AG09309 (cell line): ENCODE measurements at places on chromosomes 1 and 21.

- no peak for DNase-seq
Measured at GRCh38 chr1:36475910-36476604, 6.7 kb downstream of the CSF3R start.

- no peak for DNase-seq
Measured at GRCh38 chr1:112033439-112034120, 44.1 kb upstream of the KCND3 start.

DNA sequence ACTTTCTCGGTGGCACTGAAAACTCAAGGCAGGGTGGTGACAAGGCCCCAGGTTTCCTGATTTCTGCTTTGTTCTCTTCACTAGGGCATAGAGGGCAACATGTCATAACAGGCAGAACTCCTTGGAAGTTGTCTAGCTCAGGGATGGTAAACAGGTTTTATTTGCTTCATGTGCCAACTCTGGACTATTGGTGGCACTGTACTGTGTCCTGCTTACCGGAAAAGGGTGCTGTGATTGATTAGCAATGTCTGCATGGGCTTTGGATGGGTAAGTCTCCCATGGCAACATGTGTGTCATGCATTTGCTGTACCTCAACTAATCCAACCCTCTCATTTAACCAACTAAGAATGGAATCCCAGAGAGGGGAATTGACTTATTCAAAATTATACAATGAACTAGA is 70.7 kb upstream of the USP24 start:
- DNase-seq, result no peak

GRCh38 chr1:57160594-57160993 is 194.8 kb upstream of the C8B start:
- DNase-seq, result no peak

DNA sequence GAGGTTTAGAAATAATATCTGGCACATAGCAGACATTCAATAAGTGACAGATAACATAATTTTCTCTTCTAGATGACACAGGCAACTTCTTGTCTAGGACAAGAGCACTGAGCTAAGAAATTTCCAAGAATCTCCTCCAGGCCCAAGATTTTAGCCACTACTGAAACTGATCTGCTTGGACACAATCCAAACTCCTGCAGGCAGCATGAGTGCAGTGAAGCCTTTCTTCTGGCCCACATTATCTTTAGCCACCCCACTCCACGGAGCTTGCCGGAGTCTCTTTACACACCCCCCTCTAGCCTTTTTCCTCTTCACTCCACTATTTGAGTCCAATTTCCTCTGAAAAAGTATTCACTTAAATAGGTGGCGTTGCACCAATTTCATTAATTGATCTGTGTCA is 142.9 kb upstream of the DUSP10 start:
- no peak for DNase-seq
